ENCODE measurements at places on chromosomes 6 and 20.

DNA sequence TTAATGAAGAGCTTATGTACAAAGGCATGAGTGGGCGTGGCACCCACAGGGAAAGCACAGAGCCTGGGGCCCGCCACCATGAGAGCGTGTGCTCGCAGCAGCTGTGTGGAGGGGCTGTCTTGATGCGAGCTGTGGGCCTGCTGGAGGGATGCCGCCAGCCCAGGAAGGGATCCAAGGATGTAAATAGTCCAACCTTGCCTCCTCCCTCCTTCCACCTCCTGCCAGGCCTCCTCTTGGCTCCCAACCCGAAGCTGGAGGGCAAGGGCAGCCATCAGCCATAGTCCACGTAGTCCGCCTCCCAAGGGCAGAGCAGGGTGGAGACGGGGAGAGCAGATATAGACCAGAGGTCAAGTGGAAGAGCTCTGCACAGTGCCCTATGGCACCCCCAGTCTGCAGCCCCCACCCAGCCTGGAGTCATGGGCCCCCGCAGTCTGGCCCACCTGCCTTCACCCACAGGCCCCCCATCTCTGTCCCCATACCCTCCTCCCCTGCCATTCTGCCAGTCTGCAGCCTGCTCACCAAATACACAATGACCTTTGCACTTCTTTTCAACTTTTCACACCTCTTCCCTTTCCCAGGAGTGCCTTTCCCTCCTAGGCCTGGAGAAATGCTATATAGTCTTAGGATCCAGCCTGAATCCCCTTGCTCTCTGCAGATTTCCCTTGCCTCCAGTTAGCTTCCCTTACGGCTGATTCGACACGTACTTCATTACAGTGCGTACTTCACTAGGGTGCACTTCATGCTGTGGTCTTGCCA is 77.1 kb downstream of the SHLD1 start:
- DNase-seq, result no peak

DNA sequence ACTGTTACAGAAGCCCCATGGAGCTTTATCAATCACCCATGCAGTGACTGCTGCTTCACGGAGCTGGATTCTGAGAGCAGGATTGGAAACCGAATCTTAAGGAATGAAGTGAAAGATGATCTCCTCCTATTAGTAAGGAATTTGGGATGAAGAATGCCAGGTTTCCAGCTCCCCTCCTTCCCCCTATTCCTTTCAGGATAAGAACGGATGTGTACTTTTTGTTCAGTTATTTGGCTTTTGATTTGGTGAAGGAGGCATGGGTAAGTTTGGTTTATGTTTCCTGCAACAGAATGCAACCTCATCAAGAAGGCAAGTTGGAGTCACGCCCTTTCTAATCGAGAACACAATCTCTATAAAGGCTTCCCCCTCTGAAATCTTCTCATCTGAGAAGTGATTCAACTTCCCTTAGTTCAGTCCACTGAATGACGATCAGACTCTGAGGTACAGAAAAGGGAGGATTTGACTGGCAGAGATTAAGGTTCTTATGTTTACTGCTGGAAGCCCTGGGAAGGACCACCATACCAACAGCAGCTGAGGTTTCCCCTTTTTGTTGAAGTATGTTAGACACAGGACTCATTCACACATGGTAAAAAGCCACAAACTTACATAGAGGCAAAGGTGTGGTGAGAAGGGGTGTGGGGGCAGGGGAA is 5.5 kb downstream of the ELMO2 start:
- DNase-seq, result peak; percentile 24

- no peak for DNase-seq
Observed at GRCh38 chr6:15464211-15464725, 198.6 kb downstream of the DTNBP1 start.

DNA sequence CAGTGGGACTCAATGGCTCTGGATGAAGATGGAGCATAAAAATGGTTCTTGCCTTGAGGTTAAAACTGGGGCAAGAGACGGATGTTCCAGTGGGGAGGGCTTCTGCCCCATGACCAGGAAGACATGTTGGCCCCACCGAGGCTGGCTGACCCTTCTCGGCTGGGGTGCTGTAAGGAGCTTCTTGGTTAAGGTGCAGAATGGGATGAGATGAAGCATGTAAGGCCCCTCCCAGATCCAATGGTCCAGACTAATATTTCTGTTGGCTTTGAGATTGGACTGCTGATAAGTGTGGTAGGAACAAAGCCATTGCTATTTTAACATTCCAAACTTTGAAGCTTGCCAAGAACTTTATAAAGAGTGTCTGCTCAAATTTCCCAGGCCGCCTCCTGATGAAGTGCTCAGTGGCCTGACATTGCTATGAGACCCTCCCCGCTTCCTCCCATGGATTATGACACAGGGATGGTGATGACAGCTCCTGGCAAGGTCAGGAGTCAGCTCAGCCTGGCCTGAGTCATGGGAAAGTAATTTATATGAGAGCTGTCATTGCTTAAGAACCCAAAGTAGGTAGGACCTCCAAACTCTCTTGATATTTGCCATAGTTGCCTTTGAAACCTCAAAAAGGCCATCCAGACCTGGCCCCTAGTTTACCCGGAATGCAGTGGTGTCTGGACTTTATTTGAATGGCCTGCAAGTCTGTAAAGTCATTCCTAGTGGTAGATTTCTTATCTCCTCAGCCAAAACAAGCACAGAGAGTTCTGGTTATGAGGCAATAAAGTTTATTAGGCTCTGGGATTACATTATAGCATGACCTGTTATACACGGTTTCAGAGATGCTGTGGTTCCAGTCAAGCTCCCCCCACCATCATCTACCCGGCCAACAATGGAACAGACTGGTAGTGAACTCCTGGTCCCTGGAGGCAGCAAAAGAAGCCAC is 55.2 kb downstream of the TGM2 start:
- peak; percentile 84 for DNase-seq

GRCh38 chr6:84764332-84765049 is at the start of gene TBX18:
Gene TBX18, minus strand, starts transcription at chr6:84764598. Its CDS starts 417 bp downstream, at chr6:84764181.
- DNase-seq, result peak; percentile 34

- no peak for DNase-seq
Observed at GRCh38 chr20:51392614-51393186, 149.8 kb downstream of the NFATC2 start.

DNA sequence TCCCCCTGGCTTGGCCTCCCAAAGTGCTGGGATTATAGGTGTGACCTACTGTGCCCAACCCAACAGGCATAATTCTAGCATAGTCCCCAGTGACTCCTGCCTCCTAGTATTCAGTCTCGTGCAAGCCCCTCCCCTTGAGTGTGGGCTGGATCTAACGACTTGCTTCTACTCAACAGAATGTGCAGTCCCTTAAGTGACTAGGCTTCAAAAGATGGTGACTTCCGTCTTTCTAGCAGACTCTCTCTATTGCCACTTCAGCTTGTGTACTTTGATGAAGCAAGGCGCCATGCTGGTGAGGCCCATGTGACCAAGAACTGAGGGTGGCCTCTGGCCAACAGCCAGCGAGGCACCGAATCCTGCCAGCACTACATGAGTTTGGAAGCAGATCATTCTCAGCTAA is 109.6 kb upstream of the TRAF3IP2 start:
- no peak for DNase-seq

- DNase-seq, result no peak
Observed at GRCh38 chr6:14729129-14729871, 516.6 kb upstream of the JARID2 start.

DNA sequence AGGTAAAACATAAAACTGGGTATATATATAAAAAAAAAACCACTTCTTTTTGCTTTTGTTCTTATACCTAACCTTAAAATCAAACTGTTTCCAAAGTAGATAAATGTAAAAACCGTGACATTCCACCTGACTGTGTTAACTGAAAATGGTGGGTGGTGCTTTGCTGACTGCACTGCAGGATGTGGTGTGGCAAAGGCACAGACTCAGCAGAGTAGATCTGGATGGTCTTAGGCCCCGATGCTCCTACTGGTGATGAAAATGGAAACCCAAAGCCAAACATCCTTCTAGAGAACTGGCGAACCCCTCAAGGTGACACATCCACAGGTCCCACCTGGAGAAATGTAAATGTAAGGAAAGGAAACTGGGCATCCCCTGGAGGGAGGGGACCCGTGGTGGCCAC is 8.9 kb downstream of the TGIF2 start:
- no peak for DNase-seq

GRCh38 chr6:129959358-129959930 is 58.9 kb upstream of the L3MBTL3 start:
- DNase-seq, result no peak

GRCh38 chr20:41279546-41280225 is 37.8 kb downstream of the ZHX3 start:
- DNase-seq, result no peak
